Cardiac muscle cell (in vitro differentiated cells and primary cell): ENCODE measurements at places on chromosomes 2 and 18.

- peak; percentile 12 for DNase-seq
Observed at GRCh38 chr2:73963385-73964120, 21.2 kb upstream of the TET3 start.

DNA sequence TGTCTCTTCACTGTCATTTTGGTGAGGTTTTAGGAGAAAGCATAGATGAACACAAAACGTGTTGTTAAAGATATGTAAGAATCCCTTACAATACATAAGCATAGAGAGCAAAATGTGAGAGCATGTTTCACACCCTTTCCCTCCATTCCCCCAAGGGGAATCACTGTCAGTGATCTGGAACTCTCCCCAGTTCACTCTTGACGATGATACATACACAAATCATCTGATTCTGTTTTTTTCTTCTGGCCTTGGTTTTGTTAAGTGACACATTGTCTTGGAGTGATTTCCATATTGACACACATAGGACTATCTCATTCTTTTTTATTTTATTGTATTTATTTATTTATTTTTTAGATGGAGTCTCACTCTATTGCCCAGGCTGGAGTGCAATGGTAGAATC lies 53.7 kb upstream of the TANC1 start:
- DNase-seq = peak; percentile 50

DNA sequence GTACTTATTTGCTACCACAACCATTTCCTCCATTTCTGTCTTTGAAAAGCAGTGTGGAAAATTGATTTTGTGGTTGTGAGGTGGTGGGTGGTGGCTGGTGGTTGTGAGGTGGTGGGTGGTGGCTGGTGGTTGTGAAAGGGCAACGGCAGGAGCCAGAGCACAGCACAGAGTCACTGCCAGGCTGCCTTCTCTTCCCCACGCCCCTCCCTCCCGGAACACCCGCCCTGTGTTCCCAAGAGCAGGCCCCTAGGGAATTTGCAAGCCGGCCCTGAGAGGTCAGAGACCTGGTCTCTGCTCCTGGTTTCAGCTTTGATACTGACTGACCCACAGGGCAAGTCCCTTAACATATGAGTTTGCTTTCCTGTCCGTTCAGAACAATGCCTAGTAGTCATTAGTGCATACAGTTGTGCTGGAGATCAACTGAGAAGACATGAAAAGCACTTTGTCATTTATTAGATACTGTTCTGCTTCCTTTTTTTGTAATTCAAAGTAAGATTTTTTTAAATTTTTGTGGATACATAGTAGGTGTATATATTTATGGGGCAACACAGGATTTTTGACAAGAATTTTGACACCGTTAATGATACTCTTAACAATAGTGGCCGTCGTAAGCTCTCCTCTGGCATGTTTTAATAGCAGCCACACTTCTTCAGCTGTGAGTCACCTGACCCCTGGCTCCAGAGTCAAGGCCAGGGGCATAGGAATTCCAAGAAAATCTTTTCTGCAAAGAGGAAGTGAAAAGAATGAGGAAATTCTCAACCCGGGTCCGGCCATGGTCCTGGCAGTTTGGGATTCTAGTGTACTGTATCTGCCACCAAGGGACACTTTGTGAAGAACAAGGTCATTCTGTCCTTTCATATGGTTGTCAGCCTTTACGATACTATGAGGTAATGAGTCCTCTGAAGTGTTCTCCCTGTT lies 53.2 kb downstream of the ITGA6 start:
- DNase-seq = peak; percentile 13

DNA sequence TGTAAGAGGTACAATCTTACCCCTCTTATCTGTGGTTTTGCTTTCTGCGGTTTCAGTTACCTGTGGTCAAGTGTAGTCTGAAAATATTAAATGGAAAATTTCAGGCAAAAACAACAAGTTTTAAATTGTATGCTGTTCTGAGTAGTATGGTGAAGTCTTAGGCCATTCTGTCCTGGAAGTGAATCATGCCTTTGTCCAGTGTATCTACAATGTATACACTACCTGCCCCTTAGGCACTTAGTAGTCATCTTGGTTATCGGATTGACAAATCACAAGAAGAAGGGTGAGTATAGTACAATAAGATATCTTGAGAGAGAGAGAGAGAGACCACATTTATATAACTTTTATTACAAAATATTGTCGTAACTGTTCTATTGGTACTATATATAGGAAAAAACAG lies 43.5 kb downstream of the RAB3GAP1 start:
- DNase-seq = no peak

GRCh38 chr2:95383635-95384027 lies 18.9 kb upstream of the FAHD2A start:
- DNase-seq = no peak

GRCh38 chr2:200307724-200308545 lies 1.4 kb downstream of the SPATS2L start:
- no peak for DNase-seq
